Omental fat pad (tissue), 4 donors: ENCODE measurements at places on chromosomes 12 and 14. TPM values are rescaled to one million over a fixed set of nuclear protein-coding genes. Genes with fewer than 3 reads are reported as not detected.

GRCh38 chr14:23485326-23485725 lies 15.8 kb downstream of the NGDN start:
- DNase-seq, result no peak

DNA sequence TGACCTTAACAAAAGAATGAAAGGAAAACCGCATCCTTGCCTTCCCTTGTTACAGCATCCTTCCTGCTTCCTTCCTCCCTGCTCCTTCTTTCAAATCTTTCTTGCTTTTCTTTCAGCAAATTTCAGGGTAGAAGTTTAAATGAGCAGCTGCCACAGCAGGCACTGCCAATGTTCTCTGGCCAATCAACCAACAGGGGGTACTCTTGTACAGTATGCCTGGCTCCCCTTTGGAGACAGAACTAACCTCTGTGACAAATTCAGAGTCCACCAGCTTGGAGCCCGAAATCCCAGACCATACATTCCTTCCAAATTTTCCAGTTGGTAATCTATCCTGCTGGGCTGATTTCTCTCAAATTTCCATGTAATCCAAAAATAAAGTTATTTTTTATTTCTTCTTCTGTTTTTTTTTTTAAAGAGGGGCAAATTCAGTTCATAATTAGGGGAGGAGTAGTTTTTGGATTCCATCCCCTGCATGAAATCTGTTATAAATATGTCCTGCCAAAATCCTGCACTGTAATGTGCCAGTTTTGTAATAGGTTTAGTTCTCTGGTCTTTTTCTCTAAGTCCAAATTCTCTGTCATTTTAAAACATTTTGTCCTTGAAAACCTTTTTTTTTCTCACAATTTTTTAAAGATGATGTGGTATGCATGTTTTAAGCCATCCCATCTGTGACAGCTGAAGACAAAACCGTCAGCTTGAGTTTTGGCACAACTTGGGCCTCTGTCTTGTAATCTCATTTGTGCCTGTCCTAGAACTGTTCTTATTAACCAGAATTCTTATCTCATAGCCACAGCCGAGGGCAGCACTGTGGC lies 610.0 kb upstream of the LMO3 start:
- DNase-seq, result no peak

- DNase-seq, result no peak
Observed at GRCh38 chr12:24649634-24650033, 299.3 kb downstream of the BCAT1 start.

DNA sequence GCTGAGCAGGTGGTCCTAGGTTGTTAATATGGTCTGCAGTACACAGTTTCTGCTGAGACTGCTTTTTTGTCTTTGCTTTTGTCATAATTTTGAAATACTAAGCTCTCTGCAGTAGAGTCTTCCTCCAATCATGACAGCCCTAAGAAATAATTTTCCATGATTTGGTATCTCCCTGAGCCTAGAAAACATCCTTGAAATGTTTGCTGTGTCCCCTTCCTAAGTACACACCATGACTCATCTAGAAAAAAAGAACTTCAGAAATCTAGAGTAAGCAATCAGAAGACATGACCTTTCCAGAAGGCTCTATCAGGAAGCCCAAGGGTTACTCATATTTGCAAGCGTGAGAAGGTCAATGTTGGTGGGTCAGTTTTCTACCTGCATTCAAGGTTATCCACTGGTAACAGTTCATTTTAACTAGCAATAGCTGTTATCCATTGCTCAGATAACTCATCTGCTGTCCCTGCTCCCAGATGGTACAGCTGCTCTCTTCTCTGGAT lies 16.4 kb downstream of the DAD1 start:
- no peak for DNase-seq

- no peak for DNase-seq
Observed at GRCh38 chr12:53674977-53675700, 744 bp downstream of the ATP5MC2 start.

GRCh38 chr14:70897464-70897863 lies 9.8 kb upstream of the PCNX1 start:
- DNase-seq, result no peak

- no peak for DNase-seq
Observed at GRCh38 chr14:35503646-35504045, 30.3 kb upstream of the INSM2 start.

- DNase-seq, result no peak
Observed at GRCh38 chr12:108483213-108484059, 31.6 kb upstream of the FICD start.

- no peak for DNase-seq
Observed at GRCh38 chr14:20177433-20177974, 13.2 kb upstream of the OR11G2 start.

DNA sequence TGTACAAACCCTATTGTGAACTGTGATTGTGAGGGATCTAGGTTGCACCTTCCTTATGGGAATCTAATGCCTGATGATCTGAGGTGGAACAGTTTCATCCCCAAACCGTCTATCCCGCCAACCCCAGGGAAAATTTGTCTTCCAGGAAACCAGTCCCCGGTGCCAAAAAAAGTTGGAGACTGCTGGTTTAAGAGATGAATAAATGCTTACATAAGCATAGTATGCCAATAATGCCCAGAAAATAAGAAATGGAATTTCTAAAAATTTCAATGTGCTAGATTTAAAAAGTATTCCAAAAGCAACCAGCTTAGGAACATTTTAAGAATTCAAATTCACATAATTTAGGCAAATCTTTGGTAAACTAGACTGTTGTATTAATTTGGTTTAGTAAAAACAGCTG lies 5.4 kb upstream of the RNU6-8 start:
- DNase-seq, result no peak

DNA sequence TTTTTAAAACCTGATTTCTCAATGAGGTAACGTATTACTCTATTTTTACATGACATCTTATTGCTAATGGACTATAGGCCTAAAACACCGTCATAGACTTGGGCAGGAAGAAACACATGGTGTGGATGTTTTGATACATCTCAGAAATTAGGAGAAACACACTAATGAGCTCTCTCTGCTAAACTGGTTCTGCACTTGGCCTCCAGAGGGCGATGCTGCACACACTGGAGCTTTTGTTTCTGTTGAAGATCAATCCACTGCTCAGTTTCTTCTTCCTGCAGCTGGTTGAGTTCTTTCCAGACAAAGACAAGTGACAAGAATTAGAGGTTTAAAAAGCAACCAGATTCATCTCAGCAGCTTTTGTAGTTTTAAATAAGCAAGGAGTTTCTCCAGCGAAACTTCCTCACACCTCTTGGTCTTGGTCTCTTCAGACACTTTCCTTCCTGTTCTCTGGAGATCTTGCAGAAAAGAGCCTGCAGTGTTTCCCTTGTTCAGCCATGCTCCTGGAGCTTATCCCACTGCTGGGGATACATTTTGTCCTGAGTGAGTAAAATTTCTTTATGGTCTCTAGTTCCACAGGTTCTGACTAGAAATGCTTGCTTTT lies 178.5 kb upstream of the OR4E1 start:
- DNase-seq, result no peak

GRCh38 chr14:67186789-67187584 lies 2.3 kb upstream of the GARIN2 start:
- no peak for DNase-seq

- DNase-seq, result no peak
Observed at GRCh38 chr12:125194987-125195386, 129.8 kb downstream of the AACS start.

DNA sequence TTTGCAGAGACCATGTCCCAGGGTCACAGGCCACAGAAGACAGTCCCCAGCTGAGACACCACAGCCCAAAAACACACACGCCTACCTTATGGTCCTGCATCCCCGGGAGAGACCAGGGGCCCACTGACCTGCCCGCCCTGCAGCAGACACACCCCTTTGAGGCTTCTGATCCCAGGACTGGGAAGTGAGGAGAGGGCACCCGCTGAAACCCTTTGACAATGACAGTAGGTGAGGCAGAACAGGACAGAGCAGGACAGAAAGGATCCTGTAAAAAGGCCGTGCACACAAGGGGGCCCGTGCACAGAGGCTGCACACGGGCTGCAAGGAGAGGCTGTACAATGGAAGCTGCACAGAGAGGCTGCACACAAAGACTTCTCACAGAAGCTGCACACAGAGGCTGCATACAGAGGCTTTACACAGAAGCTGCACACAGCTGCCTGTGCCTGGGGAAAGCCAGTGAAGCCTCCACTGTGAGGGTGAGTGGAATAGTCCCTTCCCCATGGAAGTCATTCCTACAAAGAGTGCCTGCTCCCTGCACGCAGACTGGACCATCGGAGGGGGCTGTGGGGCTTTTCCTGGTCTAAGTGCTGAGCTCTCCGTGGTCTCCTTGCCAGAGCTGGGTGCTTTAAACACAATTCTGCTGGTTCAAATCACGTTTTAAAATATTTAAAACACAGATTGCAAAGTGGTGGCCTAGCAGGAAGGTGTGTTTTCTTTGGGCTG lies 16.6 kb upstream of the SFSWAP start:
- DNase-seq, result no peak

DNA sequence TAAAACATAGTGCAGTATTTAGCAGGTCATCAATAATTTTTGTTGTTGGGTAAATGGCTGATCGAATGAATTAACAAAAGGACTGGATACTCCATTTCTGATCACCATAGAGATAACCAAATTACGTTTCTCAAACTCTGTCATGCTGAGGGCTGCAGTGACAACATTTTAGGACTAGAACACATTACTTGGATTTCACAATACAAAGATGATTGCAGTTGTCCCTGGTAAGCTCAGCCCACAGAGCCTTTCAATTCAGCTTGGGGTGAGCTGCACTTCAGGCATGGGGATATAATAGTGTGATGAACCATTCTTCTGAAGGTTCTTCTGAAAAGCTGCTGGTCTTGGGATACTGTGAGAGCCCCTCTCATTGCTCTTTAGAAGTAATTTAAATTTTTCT lies 74.3 kb downstream of the FAR2 start:
- DNase-seq, result no peak

GRCh38 chr14:22553445-22553844 lies 35.6 kb downstream of the DAD1 start:
- no peak for DNase-seq

- DNase-seq, result no peak
Observed at GRCh38 chr12:61781021-61781581, 479.1 kb upstream of the USP15 start.

GRCh38 chr14:63638493-63638892 lies 3.2 kb downstream of the WDR89 start:
- DNase-seq, result no peak

- DNase-seq, result no peak
Observed at GRCh38 chr14:56860441-56860840, 50.2 kb upstream of the OTX2 start.

DNA sequence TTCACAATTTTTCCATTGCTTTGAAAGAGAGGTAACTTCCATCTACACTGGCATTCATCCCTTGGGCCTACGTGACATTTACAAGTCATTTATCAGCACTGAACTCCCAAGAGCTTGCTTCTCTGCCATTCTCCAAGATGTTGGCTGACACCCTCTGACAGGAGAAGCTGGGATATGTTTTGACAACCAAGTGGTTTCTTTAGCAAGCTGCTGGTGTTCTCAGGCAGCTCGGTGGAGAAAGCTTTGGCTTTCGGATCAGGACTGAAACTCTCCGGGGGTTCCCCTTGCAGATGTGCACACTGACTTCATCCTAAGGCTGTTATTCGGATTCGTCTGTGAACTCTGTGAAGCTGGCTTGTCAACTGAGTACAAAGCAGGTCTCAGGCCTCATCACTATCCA lies 15.7 kb downstream of the KCNA5 start:
- no peak for DNase-seq

DNA sequence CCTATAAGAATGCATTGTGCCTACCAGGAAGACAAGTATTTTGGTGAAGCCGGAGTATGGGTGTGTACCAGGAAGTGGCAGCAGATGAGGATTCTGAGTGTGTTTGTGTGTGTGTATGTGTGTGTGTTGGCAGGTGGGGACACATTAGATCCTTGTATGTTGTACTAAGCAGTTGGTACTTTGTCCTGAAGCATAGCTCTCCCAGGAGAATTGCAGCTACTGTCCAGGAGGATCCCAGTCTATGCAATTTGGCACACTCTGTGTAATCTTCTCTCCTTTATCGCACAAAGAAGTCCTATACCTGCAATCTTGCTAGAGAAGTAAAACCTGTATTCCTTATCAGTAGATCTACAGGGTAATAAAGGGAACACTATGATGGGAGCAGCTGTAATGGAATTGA lies 276.5 kb downstream of the PAWR start:
- DNase-seq, result no peak

DNA sequence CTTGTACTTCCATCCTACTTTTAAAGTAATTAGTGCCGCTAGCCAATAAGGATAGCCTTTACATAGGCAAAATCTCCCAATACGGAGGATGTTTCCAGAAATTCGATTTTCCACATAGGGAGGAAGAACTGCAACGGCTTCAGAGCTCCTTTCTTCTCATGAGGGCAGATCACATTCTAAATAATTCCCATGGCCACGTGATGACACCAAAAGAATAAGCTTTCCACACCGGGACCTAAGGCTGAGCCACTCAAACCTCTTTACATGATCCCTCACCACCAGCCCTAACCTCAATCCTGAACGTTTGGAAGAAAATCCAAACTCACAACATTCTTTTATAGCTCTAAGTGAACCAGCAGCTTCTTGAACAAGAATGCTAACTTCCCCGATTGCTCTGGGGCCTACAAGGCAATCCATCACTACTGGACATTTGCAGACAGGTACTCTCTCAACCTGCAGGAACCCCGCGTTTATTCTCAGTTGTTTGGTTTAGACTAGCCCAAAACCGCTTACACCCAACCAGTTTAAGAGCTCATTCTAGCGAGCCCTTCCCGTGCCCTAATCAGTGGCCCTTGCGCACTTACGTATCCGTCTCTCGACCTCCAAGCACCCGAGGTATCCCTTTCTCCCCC lies 884 bp downstream of the CAPRIN2 start:
- DNase-seq, result no peak

GRCh38 chr14:51458563-51458955 lies 193.2 kb upstream of the FRMD6 start:
- no peak for DNase-seq

DNA sequence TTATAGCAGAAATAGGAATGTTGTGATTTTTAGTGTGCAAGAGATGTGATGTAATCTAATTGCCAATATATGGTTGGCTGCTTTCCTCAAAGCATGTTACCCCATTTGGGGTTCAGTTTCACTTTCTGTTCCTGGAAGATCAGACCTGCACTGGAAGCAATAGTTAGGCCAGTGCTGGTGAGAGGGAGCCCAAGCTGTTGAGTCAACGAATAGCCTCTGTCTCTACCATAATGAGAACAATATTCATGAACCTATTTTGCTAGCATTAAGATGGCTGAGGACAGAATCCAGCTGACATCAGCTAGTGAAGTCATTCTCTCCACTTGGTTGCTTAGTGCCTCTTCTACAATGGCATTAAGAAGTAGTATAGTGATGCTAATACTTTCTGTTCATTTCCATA lies 379.9 kb upstream of the DCN start:
- no peak for DNase-seq

- no peak for DNase-seq
Observed at GRCh38 chr14:37573356-37573755, 21.7 kb downstream of the FOXA1 start.

ACRBP gene
- 3.5 TPM for total RNA-seq

MSRB3 gene
- 36.8 TPM for total RNA-seq

SPATA7 gene
- 15.1 TPM for total RNA-seq

PRB2 gene
- total RNA-seq, result not detected

RD3L gene
- total RNA-seq, result not detected

KRT6B gene
- not detected for total RNA-seq

TAS2R31 gene
- 10.9 TPM for total RNA-seq

CLEC4A gene
- total RNA-seq, result 6.6 TPM

GLIPR1L1 gene
- not detected for total RNA-seq

C12orf60 gene
- 0.56 TPM for total RNA-seq

TAS2R42 gene
- total RNA-seq, result not detected

MVK gene
- 8.4 TPM for total RNA-seq

MYF6 gene
- total RNA-seq, result 0.44 TPM
